Right renal cortex interstitium (tissue), 3 donors: ENCODE measurements at places on chromosomes 2 and 18. TPM values are rescaled to one million over a fixed set of nuclear protein-coding genes. Genes with fewer than 3 reads are reported as not detected.

DNA sequence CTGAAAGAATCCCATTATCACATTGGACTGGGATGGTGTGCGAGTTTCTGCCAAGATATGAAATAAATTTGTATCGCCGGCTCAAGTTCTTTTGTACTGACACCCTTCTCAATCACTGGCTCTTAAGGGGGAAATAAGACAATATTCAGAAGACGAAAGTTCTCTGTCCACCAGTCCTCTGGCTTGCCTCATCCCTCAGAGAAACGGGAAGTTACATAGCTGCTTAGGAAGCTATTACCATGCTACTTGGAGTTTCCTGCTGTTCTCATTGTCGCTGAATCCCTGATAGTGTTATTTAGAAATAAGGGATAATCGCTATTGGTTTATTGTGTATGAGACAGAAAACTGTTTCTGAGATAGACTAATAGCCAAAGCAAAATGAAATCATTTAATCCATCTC, 205.0 kb upstream of the ZNF521 start:
- DNase-seq, result no peak

DNA sequence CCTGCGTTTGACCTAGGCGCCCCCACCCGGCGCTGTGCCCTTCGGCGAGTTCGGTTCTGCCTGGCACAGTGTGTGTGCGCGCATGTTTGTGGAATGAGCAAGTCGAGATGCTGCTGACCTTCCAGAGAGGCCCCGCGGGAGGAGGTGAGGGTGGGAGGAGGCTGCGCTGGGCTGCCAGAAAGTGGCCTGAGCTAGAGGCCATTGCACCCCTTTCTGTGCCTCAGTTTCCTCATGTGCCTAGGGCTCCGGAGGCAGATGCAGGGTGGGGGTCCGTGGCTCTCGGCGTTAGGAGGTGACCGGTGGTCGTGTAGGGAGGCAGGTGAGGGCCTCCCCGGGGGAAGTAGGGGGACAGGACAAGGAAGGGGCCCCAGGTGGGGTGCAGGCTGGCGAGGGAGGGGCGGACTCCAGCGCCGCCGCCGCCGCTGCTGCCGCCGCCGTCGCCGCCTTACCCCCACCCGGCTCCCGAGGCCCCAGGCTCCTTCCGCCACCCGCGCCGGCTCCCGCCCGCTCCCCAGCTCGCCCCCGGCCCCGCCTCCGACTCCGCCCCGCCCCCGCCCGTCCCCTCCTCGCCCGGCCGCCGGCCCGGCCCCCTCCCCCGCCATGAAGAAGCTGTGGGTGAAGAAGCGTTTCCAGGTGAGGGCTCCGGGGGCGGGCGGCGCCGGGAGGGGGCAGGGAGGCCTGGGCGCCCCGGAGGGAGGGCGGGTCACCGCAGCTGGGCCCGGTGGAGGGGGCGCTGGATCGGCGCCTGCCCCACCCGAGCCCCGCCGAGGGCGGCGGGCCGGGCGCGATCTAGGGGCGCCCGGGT, 7.0 kb downstream of the SPEG start:
- DNase-seq, result no peak

- peak; percentile 15 for DNase-seq
These were observed 1888.3 kb upstream of the CELF4 start for GRCh38 chr18:39453882-39454281.

DNA sequence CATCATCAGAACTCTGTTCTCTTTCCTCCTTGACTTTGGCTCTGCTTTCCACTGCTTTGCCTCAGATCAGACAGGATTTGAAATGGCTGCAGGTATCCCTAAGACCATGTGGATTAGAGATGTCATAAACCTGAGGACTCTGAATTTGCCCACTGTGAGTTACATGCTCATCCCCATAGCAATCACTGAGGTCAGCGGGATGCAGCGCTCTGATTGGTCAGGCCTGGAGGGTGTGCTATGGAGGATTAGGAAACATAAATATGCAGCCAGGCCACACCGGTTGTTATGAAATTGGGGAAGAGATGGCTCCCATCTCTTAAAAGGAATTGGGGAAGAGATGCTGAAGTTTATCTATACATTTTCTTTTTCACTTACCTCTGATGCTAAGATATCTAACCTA, 73.7 kb upstream of the DNAJC10 start:
- DNase-seq, result no peak

GAL3ST2 gene
- 0.37 TPM for polyA plus RNA-seq
